Activated naive CD8-positive, alpha-beta T cell treated with anti-CD3 and anti-CD28 coated beads, Interleukin-2, amount 50 U/mL, for 24 hours (primary cell): ENCODE measurements at places on chromosomes 5 and 9.

DNA sequence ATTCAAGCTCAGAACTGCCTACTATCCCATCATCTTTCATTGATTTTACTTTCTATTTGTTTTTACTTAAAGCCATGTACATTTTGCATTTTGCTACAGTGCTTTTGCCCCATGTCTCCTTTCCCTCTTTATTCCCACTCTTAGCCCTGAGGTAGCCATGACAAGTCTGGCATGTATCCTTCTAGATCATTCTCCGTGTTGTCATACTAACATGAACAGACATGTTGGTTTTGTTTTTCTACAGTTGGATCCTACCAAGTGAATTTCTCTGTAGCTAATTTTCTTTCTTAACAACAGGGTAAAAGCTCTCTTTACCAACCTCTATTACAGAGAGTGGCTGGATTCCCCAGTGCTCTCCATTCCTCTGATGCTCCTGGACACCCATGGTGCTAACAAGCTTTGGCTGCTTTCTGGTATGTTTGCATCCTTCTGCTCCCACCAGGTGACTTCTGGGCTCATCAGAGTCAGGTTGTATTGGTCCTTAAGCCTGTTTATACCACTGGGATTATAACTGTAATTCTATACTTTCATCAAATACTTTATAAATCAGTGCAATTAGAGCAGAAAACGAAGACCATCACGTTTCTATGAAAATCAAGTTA, 38.8 kb upstream of the BOD1 start:
- DNase-seq, result no peak

- no peak for DNase-seq
Measured at GRCh38 chr9:38278457-38278856, 114.0 kb upstream of the ALDH1B1 start.

DNA sequence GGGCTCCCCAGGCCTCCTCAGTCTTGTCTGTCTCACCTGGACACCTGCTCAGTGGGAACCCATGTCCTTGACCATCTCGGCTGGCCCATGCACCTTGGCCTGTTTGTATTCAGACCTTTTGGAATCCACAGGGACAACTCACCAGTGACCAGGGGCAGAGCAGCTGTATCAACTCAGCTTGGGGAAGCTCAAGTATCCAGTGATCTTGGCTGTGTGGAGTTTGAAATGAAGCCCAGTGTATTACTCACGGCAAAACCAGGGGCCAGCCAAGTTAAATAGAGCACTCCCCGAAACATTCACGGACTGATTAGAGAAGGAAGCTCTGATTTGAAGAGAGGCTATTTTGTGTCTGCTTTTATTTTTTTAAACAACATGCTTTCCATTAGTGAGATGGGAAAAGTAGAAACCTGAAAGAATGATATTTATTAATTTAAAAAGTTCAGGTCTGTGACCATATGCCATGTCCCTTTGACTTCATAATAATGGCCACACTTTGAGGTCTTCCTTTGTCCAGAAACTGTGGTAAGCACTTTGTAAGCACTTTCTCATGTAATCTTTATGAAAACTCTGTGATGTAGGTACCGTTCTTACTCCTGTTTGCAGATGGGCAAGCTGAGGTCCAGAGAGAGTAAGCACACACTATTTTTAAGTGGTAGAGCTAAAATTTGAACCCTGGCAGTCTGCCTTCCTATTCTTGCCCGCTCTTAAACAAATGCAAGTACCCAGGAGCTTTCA, 656.5 kb downstream of the BNC2 start:
- no peak for DNase-seq

DNA sequence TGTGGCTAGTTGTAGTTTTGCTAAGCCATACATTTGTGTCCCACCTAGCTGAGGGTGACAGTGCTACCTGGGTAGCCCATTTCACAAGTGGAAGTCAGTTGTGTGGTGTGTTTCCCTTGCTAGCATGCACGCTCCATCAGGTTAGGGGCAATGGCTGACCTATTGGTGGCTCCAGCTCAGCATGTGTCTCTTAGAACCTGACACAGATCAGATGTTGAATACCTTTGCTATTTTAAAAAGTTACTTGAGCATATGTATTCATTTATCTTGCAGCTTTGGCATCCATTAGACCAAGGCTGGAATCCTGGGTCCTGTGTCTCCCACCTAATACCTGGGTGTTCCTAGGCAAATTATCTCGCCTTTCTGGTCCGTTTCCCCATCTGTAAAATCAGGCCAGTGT, 44.8 kb downstream of the ZNF618 start:
- DNase-seq, result no peak

GRCh38 chr5:36496471-36496870, 109.9 kb upstream of the SLC1A3 start:
- no peak for DNase-seq

- no peak for DNase-seq
Measured at GRCh38 chr5:34905564-34905963, 9.7 kb downstream of the RAD1 start.

- DNase-seq, result no peak
Measured at GRCh38 chr5:99814321-99815063, 720.7 kb upstream of the FAM174A start.

- no peak for DNase-seq
Measured at GRCh38 chr5:132774406-132774805, 2.6 kb downstream of the SEPTIN8 start.

DNA sequence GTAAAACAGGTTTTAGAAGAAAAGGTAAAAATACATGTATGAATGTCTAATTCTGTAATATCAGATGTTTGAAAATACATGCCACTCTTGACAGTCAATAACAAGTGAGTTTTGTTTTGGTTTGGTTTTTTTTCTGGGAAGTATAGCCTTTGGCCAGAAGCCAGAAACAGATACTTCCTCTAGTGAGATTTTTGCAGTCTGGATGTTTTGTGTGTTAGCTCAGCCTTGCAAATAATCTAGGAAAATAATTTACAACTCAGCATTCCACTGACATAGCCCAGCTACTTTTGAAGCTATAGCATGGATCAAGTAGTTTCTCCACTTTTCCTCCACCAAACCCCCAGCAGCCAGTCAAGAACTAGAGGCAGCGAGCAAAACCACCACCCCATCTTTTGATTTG, 56.7 kb downstream of the SLC1A1 start:
- no peak for DNase-seq

DNA sequence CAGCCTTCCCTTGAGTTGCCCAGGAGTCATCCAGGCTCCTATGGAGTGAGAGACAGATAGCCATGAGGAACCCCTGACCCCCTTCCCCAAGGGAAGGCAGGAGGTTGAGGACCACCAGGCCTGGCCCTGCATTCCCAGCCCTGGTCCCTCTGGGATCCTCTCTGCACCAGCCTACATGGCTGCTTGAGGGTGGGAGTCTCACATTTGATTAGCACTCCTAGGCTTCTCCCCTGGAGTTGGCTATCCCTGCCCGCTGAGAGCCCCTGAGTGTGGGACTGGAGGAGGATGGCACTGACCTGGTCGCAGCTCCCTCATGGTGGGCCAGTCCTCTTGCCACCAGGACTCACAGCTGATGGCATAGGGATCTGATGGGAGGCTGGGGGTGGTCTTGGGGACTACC, 46.7 kb downstream of the SAR1B start:
- DNase-seq, result no peak

- no peak for DNase-seq
Measured at GRCh38 chr5:56549096-56549886, 266.1 kb upstream of the MAP3K1 start.

DNA sequence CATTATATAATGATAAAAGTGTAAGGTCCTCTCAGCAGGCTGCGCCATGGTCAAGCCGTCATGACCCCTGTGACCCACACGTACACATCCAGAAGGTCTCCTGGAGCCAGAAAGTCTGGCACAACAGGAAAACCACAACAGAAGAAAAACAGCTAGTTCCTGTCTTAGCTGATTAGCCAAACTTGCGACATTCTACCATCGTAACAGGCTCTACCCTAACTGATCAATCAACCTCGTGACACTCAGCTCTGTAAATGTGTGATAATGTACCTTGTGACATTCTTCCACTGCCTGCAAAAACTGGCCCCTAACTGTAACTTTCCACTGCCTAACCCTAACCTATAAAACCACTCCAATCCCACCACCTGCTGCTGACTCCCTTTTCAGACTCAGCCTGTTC, 316.4 kb upstream of the TUSC1 start:
- no peak for DNase-seq

DNA sequence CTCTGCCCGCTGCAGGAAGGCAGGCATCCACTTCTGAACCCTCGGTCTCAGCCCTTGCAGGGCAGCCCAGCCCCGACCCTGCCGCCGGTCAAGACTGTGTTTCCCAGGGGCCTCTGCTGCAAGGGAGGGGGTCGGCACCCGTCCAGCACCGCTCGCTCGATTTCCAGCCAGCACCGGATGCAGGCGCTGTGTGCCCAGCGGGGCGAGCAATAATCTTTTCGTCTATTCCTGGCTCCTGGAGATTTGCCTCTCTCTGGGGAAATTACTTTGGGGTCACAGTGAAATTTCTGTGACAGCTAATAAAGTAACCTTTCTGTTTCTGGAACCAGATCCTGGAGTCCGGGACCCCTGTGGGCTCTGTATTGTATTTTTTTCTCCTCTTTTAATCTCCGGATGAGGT, 155.3 kb downstream of the COL23A1 start:
- DNase-seq, result no peak

DNA sequence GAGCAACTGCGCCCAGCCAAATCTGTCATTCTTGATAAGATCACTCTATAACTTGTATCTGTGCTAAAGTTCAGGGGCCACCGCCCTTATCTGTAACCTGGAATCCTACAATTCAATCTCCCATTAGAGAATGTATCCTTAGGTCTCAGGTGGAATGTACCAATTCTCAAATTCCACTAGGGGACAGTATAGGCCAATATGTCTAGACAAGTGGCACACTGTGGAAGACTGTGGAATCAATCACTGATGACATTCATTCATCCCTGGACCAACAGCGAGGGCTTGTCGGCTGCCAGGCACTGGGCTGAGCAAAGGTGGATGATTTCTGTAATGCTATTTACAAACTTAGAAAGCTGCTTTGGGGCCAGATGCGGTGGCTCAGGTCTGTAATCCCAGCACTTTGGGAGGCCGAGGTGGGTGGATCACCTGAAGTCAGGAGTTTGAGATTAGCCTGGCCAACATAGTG, 28.7 kb upstream of the MEGF9 start:
- no peak for DNase-seq

GRCh38 chr5:83244516-83244915, 167.2 kb downstream of the XRCC4 start:
- no peak for DNase-seq

DNA sequence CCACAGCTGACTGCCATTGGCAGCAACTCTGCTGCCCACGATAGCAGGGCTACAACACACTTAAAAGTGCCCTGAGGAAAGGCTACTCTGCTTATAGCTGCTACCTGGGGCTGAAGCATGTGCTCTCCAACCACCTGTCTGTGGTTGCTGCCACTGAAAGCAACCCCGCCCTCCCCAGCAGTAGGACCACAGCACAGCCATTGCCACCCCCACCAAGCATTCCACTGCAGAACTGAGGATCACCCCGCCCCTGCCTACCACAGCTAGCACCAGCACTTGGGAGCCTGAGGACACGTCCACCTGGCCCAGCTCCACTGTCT, 85.8 kb downstream of the LPAR1 start:
- DNase-seq, result no peak

DNA sequence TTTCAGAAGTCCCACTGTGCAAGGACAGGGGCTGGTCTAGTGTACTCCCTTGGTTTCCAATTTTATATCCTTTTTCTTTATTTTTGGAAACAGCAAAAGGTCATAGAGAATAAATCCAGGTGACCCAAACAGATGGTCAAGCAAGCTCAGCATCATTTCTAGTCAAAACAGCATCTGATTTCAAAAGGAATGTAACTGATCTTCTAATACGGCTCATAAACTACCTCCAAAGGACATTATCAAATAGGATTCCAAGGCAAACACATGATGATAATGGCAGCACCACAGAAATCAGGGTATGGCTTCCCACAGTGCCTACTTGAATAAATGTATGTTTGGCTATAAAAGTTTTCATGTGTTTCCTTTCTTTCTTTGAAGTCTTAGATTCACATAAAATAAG, 57.1 kb downstream of the SUSD1 start:
- DNase-seq, result no peak

DNA sequence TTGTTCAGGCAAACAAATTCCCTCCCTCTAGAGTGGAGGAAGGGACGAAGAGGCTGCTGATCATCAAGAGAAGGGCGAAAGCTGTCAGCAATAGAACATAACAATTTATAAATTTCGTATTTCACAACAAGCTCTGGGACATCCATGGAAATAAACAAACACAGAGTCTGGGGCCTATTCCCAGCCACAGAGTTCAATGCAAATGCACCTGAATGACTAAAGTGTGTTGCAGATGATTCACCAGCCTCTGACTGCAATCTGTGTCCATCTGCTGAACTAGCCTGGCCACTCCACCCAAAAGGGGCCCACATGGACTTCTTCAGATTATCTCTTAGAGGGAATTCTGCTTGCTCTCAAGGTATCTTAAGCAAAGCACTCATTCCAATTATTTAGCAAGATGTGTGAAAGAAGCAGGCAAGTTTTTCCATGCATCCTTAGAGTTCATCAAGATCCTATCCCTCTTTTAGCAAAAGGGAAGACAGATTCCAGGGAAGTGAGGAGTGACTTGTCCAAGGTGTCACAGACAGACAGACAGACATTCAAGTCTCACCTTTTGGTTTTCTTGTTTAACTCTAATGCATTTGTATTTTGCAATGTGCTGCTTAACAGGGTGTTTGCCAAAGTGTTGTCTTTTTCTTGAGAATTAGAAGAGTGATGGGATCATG, 307.8 kb upstream of the PAPPA start:
- no peak for DNase-seq

DNA sequence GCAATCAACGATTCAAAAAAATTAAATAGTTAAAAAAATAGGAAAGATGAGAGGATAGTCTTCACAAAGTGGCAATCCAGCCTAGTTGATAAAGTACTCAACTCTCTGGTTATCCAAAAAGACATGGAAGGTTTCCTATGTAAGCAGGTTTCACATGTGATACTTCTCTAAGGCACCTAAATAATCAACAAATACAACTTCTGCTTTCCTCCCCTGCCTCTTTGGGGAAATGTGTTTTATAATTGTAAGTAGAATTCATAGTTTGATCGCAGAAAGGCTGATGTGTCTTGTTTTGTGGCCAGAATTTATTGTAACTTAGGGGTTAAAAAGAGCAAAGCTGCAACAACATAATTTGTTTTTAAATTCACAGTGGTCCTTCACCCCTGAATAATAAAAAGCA, 855.5 kb upstream of the DMAC1 start:
- DNase-seq, result no peak

- no peak for DNase-seq
Measured at GRCh38 chr5:50958852-50959457, 292.5 kb downstream of the PARP8 start.

DNA sequence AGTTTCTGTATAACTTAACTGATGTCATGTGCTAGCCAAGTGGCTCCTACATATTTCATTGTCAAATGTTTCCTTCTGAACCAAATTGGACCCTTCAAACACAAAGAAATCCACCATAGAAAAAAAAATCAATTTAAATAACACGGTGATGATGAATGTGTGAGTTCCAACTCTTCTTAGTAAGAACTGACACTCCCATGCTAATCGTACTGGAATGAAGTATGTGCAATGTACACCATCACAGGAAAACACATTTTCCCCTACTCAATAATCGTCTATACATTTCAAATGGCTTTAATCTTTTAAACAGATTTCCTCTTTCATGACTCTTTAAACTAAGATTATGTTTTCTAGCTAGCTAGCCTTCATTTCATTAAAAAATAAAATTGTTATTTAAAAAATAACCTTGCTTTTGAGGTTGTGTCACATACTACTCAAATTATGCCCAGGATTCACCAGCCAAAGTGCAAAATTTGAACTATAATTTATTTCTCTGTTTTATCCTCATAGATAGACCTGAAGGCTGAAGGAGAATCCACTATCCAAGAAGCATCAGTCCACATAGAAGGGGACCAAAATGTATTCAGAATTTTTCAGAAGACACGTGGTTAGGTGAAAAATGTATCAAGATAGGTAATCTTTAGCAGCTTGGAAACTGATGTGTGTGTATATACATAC, 131.0 kb upstream of the ITGA1 start:
- DNase-seq, result no peak
